ENCODE measurements at places on chromosomes 3 and 15.
A peak's percentile ranks its signal among the peaks of the same experiment; 100 is the strongest.

- no peak for DNase-seq
Observed at GRCh38 chr15:41659190-41659589, 1.0 kb upstream of the MGA start.

DNA sequence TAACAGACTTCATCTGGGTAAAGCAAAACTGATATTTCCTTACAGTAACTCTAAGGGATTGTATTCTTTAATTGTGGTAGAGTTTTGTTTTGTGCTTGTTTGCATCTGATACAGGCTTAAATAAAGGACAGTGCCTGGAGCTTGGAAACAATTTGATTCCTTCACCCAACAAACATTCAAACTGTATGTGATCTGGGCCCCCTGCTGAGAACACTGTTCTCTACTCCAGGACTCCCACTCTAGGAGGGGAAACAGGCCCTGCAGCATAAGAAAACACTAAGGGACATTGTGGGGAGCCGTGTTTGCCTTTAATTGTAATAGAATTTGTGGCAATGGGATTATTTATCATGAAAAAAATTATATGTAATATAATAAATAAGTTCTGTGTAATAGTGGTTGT lies 56.9 kb downstream of the CTDSPL start:
- DNase-seq, result no peak

DNA sequence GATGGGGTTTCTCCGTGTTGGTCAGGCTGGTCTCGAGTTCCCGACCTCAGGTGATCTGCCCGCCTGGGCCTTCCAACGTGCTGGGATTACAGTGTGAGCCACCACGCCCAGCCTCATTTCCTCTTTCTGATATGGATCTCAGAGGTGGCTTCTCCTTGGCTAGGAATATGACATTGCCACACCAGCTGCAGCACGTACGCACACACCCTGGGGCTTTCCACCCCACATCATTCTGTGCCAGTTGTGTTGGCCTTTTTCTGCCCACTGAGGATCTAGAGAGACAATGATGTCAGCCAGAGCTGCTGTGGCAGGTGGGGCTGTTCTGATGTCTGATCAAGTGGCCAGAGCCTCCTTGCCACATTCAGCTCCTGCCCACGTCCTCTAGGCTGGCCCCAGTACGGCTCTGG lies 29.0 kb downstream of the TMEM45A start:
- no peak for DNase-seq

GRCh38 chr15:41564286-41564959 lies 5.4 kb downstream of the TYRO3 start:
- peak; percentile 43 for DNase-seq

DNA sequence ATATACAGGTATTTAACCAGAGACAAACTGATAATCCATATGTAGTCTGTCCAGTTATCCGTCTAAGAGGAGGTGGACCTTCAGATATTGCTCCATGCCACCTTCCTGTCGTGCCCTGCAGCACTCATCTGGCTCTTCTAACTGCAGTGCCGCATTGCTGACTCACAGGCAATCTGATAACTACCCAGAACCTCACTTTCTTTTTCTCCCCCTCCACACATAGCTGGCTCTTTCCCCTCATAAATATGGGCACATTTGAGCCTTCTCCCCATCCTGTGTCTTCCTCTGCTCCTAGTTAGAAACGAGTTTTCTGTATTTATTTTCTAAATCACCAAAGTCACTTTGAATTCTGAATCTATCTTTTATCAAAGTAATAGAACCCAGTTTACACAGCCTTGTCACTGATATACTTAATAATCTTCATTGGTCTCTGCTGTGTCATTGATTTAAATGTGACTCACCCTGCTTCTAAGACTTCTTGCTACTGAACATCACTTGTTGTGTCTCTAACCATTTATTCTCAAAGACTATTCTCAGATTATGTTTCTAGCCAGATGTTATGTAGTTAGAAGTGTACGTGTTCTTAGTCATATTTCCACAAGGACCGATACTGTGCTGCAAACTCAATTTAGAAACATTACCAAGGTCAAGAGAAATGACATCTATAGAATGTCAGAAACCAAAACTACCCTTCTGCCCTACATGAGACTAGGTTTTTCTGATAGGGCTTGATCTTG lies 17.4 kb upstream of the KCNMB2 start:
- no peak for DNase-seq

DNA sequence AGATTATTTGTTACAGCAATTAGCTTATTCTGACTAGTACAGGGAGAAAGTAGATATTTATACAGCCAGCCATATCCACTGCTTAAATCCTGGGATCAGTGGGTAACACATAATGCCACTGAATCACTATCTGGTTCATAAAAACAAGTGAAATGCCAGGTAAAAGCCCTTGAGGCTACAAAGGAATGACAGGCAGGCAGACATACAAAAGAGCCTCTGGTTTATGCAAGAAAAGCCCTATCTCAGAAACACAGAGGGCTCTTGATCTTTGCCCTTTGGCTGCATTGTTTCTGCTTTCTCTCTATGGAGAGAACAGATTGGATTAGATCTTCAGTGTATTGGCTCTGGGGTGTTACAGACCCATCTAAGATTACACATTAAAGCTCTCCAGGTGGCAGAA lies 115.4 kb upstream of the GADL1 start:
- no peak for DNase-seq

DNA sequence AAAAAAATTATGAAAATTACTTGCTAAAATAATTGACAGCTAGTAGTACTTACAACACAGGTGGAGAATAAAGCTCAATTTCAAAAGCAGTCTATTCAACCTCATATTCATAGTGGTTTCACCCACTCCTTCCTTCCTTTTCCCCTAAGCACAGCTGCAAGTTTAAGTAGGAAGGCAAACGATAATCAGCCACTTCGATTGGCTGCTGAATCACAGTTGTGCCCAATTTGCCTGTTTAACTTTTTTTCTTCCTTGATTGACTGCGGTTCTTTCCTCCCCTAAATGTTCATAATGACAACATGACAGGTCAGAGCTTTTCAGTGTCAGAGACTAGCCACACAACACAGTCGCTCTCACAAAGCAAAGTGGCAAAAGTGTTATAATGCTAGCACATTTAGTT lies 468.0 kb upstream of the GBE1 start:
- no peak for DNase-seq

Data from NCI-H510A (cell line).